Dermis blood vessel endothelial cell (primary cell): ENCODE measurements at places on chromosomes 11 and 22. TPM values are rescaled to one million over a fixed set of nuclear protein-coding genes. Genes with fewer than 3 reads are reported as not detected.

Gene KDELR3
- total RNA-seq: 30.6 and 45.3 TPM in 2 replicates

Gene LAMTOR1
- total RNA-seq: 100 and 111 TPM in 2 replicates

Gene ANO1
- total RNA-seq: under 0.01 TPM in 1 of 2 replicates, not detected in the other

- DNase-seq: no peak
These were observed 2.0 kb upstream of the LMO2 start for GRCh38 chr11:33893711-33894397.

DNA sequence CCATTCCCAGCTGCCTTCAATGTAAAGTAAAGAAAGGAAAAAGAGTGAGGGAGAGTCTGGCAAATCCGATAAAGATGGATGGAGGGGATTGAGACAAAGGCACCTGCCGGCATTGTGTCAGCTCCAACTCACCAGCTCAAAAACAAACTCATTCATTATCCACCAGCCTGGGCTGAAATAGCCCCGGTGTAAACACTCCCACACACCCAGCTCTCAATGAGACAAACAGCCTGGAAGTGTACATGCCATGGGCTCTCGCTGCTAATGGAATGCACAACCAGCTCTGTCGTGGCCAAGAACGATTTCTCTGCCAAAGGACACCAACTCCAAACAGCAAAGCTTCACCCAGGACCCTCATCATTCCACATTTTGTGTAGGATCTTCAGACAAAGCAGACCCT is 89.3 kb upstream of the OPCML start:
- DNase-seq: no peak
